HEK293T (cell line): ENCODE measurements at places on chromosomes 12 and 14.

- DNase-seq: no peak
These were observed 40.8 kb upstream of the PNMA1 start for GRCh38 chr14:73754911-73755360.

DNA sequence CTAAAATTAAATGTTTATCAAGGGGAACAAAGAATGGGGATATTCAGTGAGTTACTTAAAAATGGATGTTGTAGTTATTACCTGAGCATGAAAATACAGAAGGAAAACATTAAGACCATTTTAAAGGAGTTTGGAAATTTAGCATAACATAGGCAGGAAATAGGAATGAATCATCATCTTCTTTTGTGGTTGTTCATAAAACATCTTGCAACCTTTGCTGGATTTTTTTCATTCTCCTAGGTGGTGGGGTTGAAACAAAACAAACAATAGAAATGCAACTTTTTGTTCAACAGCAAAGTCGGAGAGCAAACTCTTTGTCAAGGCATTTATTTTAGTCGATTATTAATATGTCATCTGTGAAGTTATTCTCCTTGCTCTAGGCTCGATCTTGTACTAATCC is 275.1 kb downstream of the IPO8 start:
- DNase-seq: no peak

DNA sequence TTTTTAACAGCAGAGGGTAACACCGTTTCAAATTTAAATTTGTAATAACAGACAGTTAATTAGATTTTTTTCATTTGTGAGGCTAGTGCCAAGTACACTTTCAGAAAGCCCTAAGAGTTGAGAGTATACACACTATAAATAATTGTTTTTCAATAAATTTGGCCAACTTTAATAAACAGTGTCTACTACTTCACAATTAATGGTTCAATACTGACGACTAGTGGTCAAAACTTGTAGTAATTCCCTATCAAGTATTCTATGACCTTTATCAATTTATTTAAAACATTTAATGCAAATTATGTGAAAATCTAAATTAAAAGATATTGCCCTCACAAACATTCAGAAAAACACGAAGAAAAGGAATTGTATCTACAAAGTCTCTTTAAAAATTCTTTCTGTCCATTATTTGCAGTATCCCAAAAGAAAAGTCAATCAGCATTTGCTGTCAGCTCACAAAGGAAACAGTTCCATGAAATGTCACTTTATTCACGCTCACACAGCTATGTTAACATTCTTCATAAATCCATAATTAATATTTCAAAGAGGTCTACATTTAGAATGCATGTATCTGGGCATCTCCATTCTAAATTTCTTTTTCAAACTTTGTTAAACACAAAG is 91.2 kb downstream of the CEP128 start:
- no peak for DNase-seq

DNA sequence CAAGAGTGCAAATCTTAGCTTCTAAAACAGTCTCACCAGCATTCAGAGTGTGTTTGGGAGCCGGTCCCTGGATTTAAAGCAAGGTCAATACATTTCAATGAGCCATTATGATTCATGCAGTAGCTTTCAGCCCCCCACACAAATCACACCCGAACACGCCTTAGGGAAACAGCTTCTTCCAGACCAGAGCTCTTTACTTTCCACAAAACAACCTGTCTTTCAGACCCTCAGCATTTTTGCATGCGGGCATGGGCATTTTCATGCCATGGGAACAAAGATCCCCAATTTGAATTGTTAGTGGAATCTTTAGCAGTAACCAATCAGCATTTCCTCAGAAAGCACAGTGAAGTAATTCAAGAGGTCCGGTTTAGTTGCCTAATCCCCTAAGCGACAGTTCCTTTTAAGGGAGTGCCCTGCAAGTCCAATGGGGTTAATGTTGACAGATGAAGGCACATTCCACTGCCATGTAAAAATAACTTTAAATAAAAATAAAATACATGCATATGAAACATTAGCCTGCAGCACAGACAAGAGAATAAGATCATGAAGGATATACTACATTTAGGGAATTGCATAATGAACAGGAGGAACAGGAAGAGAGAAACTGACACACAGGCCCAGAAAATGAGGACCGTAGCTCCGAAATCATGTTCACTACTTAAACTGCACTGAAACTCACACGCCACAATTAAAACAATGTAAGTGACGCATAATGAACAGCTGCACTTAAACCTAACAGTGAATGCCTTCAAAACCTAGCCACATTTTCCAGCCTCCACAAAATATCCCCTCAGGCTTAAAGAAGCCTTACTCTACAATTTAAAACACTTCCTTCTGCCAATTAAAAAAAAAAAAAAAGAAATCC is 4.0 kb downstream of the VPS37B start:
- DNase-seq: no peak

DNA sequence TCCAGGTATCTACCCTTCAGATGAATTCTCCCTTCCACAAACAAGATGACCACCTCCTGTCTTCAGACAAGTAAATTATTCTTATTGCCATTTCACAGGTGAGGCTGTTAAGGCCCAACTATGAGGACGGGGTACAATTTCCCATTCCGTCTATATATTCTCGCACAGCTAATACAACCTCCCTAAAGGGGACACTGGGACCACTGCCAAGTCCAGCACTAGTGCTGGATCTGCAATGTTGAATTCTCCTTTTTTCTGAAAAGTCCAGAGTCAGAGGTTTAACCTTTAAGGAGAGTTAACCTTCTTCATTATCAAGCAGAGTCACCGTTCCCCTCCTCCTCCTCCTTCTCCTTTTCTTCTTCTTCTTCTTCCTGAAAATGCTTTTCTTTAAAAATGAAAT is 130.4 kb upstream of the PARP11 start:
- DNase-seq: no peak

DNA sequence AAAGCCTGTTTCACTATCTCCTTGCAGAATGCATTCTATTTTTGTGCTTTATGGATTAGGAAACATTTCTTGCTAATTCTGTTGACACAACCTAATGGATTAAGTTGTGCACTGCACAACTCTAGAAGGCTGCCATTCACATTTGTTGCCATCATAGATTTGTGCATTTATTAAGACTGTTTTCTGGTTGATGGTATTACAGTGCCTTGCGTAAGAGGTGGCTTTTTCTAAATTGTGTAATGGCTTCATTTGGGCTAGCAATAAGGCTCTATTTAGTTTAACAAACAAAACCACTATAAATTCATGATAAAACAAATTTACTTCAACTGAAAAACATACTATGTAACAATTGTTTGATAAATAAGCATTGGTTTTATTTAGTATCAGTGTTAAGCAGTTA is 175.9 kb downstream of the TRHDE start:
- no peak for DNase-seq

GRCh38 chr12:29734305-29734704 is 49.4 kb downstream of the TMTC1 start:
- DNase-seq: no peak

GRCh38 chr14:55963295-55963694 is 154.9 kb upstream of the PELI2 start:
- DNase-seq: no peak

GRCh38 chr14:95877633-95878032 is 1.0 kb downstream of the TUNAR start:
- DNase-seq: no peak
